SJSA1 (cell line): ENCODE measurements at places on chromosomes 7 and 10. TPM values are rescaled to one million over a fixed set of nuclear protein-coding genes. Genes with fewer than 3 reads are reported as not detected.

- no peak for DNase-seq
Measured at GRCh38 chr7:102252366-102252982, 34.2 kb upstream of the SH2B2 start.

MYOZ1 gene
- total RNA-seq: not detected in 2 replicates

AKR1B15 gene
- total RNA-seq: 2.6 TPM in 1 of 2 replicates, not detected in the other

GRCh38 chr7:4739528-4739992 is 35.9 kb upstream of the AP5Z1 start:
- DNase-seq: no peak

GRCh38 chr10:80500572-80501380 is 36.9 kb upstream of the SH2D4B start:
- peak; percentile 77 for DNase-seq

DNA sequence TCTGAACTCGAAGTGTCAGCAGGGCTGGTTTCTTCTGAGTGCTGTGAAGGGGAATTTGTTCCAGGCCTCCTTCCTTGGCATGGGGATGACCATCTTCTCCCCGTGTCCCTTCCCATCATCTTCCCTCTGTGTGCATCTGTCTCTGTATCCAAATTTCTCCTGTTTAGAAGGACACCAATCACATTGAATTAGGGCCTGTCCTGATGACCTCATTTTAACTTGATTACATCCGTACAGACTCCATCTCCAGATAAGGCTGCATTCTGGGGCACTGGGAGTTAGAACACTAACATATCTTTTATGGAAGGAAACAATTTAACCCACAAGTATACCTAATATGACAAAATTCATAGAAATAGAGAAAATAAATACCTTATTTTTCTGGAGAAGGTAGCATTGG is 76.8 kb upstream of the ANKRD1 start:
- DNase-seq: no peak

DNA sequence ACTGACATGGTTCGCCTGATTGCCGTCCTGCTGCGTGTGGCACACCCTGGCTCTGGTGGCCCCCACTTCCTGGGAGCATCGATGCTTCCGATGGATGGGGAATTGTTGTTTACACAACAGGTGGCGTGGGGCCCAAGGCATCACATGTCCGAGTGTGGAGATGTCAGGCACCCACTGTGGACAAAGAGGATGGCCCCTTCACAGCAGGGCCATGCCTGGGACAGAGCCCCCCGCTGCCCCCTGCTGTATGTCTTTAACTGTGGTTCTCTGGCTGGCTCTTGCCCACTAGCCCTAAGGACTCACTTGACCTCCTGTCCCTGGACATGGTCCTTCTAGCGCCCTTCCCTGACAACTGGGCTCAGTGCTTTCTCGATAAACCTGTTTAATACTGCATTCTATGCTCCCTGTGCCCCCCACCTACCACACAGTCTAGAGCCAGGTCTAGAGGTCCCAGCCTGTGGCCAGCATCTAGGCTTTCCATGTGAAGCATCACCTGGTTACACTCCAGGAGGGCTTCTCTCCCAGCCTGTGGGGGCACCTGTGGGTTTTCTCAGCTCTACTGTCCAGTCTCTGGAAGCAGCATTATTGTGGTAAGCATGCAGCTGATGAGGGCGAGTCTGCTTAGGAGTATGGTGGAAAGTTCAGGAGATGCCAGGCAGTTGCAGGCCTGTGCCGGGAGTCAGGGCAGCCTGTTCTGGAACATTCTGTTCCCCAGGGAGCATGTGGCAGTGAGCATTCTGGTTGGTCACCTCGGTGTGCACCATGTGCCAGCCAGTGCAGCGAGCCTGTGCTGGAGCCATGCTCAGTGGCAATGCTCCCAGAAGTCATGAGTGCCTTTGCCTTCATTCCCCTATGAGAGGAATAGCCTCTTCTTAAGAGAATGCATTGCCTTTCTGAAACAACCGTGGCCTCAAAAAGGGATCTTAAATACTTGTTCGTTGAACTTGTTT is 10.4 kb downstream of the ADCY1 start:
- no peak for DNase-seq

GRCh38 chr10:50627443-50627842 is 3.7 kb upstream of the SGMS1 start:
- DNase-seq: no peak

GRCh38 chr7:16028636-16029035 is 342.2 kb upstream of the MEOX2 start:
- no peak for DNase-seq

CRHR2 gene
- total RNA-seq: not detected in 2 replicates

DNA sequence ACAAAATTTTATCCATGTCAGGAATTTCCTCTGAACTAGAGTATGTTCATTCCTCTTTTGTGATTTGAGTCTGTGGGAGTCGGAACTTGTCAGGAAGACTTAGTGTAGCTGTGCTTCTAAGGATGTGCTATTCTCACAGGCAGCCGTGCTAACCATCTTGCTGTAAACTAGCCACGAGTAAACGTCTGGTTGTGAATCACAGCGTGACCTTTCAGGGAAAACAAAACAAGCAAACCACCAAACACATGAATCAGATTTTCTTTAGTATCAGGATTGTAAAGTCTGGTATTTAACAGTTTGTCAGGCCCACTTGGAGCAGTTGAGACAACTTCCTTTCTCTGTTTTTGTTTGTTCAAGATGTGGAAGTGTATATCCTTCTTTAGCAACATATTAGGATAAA is 32.0 kb downstream of the AUTS2 start:
- DNase-seq: no peak

GRCh38 chr7:127287133-127287532 is 34.4 kb upstream of the GRM8 start:
- DNase-seq: no peak

REPIN1 gene
- total RNA-seq: 55.7 and 62.4 TPM in 2 replicates

DPYSL4 gene
- total RNA-seq: 1.3 TPM in 1 of 2 replicates, not detected in the other

GRCh38 chr10:110898391-110898790 is 20.6 kb downstream of the BBIP1 start:
- no peak for DNase-seq

ZNF438 gene
- 5.2 and 6.5 TPM in 2 replicates for total RNA-seq

DNA sequence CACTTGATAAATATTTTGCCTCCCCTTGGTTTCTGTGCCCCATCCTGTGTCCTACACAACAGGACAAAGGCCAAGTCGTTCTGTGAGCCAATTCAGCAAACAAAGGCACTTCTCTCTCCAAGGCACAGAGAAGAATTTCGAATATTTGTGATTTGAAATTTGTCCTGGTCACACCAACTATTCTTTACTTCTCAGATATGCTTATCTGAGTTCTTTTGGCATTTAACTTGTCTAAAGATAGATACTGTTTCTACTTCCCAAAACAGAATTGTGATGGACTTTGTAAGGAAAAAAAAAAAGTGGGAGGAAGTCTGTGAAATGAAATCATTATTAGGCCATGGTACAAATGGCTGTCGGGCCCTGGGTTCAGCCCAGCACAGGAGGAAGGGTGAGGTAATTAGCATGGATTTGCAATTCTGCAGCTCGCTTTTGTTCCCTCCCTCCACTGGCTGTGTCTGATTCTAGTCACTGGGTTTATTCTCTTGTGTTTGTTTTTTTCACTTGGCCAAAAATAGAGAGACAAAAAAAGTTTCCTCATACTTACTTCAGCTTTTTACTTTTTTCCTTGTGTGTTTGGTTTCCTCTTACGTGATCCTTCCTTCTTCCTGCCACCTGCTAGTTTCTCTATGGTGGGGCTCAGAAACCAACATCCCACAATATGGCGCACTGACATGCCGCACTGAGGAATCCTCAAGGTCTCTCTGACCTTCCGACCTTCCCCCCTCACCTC is 108.2 kb upstream of the MKLN1 start:
- DNase-seq: no peak

- no peak for DNase-seq
Measured at GRCh38 chr7:95001815-95002561, 94.6 kb downstream of the PPP1R9A start.

CPN1 gene
- not detected in 2 replicates for total RNA-seq

AKR1D1 gene
- total RNA-seq: not detected in 2 replicates

DNA sequence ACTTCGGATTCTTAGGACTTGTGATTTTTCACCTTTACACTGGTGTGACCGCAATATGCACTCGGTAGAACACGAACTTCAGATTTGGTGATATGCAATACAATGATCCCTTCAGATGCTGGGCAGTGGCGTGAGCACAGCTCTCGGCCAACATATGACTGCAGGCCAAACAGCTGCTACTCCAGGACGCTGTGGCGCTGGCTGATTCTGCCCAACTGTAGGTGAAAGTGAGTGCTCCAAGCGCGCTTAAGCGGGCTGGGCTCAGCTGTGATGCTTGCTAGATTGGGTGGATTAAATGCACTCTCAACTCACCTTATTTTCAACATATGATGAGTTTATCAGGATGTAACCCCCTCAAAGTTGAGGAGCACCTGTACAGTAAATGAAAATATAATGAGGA is 137.6 kb upstream of the RET start:
- no peak for DNase-seq

DNA sequence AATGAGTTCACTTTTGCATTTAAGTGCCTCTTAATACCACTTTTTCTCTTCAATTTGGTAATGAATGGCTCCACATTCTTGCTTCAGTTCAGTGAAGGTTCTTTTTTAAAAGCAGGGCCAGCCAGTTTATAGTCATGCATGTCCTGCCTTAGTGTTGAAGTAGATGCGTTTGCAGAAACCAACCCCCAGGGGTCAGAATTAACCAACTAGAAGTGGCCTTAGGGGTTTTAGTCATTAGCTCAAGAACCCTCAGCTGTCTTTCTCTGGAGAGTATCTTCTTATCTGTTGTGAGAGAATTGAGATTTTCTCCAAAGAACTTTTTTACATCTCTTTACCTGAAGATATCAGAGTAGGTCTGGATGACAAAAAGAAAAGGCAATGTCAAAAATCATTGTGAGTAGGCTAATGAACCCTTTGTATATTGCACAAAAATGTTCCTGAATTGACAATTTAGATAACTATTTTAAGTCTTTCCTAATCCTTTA is 82.2 kb downstream of the PIK3CG start:
- peak; percentile 34 for DNase-seq

DNA sequence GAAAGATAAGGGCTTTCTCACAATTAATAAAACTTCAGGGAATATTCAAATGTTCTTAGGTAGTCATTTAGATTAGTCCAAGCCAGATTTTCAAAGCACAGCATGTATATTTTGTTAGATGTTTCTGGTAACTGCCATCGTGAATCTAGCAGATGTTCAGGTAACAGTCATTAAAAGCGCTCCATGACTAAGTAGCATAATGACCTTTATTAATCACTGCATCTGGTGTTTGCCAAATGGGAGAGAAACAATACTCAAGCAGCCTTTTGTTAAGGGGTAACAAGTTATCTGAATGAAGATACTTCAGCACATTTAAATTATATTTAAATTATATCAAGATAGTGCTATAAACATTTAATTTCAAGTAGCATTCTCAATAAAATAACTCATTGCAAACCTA is 47.5 kb downstream of the USP6NL start:
- DNase-seq: no peak

OPN4 gene
- not detected in 2 replicates for total RNA-seq

- DNase-seq: no peak
Measured at GRCh38 chr10:119637631-119638030, 13.5 kb upstream of the BAG3 start.

PRSS2 gene
- total RNA-seq: not detected in 2 replicates

- no peak for DNase-seq
Measured at GRCh38 chr10:124109261-124109660, 15.9 kb upstream of the CHST15 start.

DNA sequence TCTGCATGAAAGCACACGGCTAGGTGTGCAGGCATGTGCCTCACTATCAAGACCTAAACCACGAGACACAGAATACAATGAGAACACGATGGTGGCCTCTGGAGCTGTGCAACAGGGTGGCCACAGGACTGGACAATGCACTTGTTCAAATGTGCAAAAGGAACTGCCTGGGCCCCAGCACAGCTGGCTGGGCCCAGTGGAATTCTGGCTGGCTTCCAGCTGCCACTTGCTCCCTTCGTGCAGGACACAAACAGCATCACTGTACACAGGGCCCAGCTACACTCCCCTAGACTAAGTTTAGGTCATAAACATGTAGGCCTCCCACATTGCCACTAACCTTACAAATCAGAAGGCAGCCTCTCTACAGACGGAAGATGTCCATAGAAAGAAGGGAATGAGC is 23.4 kb downstream of the DOCK4 start:
- no peak for DNase-seq

PSD gene
- total RNA-seq: 0.08 TPM in 1 of 2 replicates, not detected in the other

CTAGE6 gene
- not detected in 2 replicates for total RNA-seq
